Dermis lymphatic vessel endothelial cell (primary cell): ENCODE measurements at places on chromosomes 4 and X. TPM values are rescaled to one million over a fixed set of nuclear protein-coding genes. Genes with fewer than 3 reads are reported as not detected.

GALNTL6 gene
- total RNA-seq = not detected in 2 replicates

WDFY3 gene
- total RNA-seq = 74.3 and 84.7 TPM in 2 replicates

FREM3 gene
- total RNA-seq = 0.09 and 0.54 TPM in 2 replicates

ABCD1 gene
- total RNA-seq = 6.0 and 7.7 TPM in 2 replicates

GPRASP1 gene
- total RNA-seq = 1.5 and 1.8 TPM in 2 replicates

HTRA3 gene
- total RNA-seq = 1.0 and 2.2 TPM in 2 replicates

TCEAL2 gene
- not detected in 2 replicates for total RNA-seq

TACR3 gene
- total RNA-seq = not detected in 2 replicates

DCAF16 gene
- 21.7 and 23.8 TPM in 2 replicates for total RNA-seq
